T-helper 9 cell (primary cell): ENCODE measurements at places on chromosomes 7 and 10.

DNA sequence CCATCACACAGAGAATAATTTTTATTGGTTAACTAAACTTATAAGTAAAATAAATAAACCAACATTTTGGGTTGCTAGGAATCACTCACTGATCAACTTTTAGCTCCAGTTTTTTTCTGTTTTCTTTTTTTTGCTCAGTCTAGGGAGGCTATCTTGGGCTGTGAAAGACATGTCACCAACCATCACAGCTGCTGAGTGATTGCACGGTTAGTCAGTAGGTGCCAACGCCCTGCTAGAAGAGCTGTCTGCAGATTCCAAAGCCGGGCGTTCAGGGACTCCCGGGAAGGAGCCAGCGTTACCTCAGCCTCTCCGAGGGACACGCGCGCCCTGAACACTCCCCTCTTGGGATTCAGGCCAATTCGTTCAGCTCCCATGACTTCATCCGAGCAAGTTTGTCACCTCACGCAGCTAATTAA lies 604 bp upstream of the STAM start:
- DNase-seq: no peak

GRCh38 chr7:142853739-142854371 lies 1.0 kb upstream of the EPHB6 start:
- peak; percentile 49 for DNase-seq

GRCh38 chr7:34019301-34019790 lies 114.0 kb downstream of the BMPER start:
- DNase-seq: no peak

- DNase-seq: no peak
These were observed 197.8 kb upstream of the TCF7L2 start for GRCh38 chr10:112752288-112752687.

- DNase-seq: no peak
These were observed 168.4 kb upstream of the WNT16 start for GRCh38 chr7:121160150-121161008.

GRCh38 chr7:107661081-107661864 lies 645 bp downstream of the SLC26A4 start:
- peak; percentile 17 for DNase-seq

- no peak for DNase-seq
These were observed 4.0 kb downstream of the CREM start for GRCh38 chr10:35130663-35131062.

- no peak for DNase-seq
These were observed 50.5 kb upstream of the FOXK1 start for GRCh38 chr7:4631380-4632179.

DNA sequence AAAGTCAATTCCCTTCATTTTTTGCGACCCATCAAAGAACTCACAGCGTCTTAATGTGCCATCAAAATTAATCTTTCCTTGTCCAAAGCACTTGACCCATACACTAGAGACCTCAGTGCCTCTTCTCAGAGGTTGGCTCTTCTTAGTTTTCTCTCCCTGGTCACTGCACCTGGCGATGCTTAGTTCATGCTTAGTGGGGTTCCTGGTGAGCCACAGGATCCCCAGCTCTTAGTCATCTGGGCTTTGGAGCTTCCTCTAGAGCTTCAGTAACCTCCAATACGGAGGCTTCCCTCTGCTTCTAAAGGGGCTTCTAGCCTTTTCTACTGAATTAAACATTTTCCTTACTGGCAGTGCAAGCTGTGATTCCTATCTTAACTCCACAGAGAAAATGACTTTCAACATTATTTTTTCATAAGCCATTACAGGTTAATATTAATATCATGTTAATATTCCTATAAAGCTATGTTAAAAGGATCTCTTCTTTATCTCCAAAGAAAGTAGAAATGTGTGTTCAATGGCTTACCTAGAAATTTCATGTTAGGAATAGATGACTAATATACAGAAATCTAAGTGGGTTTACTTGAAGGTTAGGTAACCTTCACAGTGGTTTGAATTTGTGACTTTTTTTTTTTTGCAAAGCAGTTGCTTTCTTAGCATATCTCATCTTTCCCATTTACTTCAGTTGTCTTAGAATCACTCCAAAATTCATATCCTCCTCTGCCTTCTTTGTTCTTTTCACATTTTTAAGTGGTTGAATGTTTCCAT lies 295.2 kb downstream of the CAMK1D start:
- DNase-seq: no peak

DNA sequence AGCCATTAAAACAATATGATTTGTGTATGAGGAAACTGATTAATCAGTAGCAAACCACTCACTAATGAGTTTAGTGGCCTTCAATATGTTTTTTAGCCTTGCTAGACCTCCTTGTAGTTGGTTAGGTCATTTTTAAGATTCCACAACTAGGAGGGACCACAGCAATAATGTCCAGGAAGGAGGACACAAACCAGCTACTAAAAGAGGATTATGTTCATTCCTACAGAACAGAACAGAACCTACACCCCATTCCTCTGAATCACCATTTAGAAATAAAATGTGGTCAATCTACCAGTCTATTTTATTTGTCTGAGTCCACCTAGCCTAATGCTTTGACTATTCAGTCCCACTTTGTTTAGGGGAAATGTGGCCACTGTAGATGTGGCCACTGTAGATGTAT lies 226.3 kb downstream of the GLI3 start:
- no peak for DNase-seq

DNA sequence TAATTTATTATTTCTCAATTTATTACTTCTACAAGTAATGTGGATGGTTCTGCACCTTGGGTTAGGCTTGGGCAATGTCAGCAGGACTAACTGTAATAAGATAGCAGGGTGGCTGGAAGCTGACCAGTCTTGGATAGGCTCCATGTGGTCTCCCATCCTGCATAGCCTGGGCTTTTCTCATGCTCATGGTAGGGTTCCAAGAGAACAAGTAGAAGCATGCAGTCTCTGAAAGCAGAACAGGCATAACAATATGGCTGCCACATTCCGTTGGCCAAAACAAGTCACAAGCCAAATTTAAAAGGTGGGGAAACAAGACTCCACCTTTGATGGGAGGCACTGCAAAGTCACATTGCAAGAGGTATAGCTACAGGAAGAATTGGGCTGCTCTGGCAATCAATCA lies 98.6 kb upstream of the MDFIC start:
- DNase-seq: no peak

DNA sequence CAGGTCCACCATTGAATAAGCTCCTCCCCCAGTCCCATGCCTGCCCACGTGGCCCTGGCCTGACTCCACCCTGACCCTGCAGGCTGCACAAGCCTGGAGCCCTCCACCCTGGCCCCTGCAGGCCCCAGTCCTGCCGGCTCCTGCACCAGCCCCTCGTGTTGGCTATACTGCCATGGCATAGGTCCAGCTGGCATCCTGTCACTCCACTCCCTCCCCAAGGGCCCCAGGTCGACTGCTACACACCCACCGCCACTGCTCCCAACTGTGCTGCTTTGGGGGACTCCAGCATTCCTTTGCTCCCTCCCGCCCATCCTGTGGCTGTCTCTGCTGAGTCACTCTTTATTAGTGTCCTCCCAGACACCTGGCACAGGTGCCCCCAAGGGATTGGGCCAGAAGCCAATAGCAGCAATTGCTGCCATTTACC lies 32.4 kb upstream of the HSPA12A start:
- no peak for DNase-seq

DNA sequence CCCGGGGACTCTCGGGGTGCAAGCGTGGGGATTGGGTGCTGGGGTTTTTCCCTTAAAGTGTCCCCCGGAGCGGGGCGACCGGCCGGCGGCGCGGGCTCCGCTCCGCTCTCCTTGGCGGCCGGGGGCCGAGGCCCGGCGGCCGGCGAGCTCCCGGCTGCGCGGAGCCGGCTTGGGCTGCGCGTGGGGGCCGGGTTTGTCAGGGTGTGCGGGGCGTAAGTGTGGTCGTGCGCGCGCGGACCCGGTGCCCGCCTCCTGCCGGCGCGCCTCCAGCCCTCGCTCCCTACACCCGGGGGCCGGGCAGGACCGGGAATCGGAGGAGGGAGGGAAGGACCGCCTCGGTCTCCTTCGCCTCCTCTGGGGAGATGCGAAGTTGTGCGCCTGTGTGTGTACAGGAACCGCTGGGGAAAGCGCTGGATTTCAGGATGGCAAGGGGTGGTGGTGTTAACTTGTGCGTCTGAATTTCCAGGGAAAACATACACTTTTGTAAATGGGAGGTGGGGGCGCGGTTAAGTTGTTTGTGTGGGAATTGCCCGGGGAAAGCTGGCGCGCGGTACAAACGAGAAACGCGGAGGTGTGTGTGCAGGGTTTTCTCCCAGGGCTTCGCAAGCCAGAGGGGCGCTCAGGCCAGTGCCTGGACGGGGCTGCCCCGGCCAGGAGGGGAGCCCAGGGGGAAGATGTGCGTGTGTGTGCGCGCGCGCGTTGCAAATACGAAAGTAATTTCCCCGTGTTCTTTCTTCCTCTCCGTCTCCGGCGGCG lies 737 bp downstream of the ZMIZ1 start:
- peak; percentile 21 for DNase-seq

DNA sequence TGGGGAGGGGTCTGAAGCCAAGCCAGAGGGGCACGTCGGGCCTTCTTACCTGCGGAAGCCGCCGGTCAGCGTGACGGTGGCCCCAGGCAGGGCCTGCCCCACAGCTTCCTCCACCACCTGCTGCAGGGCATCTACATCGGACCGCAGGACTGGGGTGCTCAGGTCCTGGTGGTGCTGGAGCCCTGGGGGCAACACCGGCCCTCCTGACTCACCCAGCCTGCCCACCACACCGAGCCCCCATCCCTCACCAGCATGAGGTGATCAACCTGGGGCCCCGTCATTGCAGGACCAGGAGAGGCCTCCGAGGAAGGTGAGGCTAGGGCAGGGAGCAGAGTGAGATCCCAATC lies 8.0 kb downstream of the POLM start:
- no peak for DNase-seq

- no peak for DNase-seq
These were observed 626.3 kb upstream of the POT1 start for GRCh38 chr7:125555916-125556315.

DNA sequence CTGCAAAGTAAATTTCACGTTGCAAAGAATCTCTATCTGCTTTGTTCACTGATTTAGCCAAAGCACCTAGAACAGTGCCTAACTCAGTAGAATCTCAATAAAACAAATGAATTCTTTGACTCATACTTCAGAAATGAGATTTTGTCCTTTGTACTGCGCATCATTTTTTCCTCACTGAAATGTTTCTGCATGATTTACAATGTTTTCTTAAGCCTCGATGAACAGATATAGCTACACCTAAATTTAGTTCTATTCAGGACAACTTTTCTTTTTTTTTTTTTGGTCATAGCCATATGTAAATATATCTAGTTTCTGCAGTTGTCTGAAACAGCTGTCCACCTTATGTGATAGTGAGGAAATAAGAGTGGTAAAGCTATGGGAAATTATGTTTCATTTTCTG lies 15.3 kb downstream of the GNAT3 start:
- DNase-seq: no peak

GRCh38 chr7:143043391-143043790 lies 8.8 kb upstream of the OR6V1 start:
- no peak for DNase-seq

- DNase-seq: no peak
These were observed 39.9 kb downstream of the LRRC18 start for GRCh38 chr10:48899781-48900180.

DNA sequence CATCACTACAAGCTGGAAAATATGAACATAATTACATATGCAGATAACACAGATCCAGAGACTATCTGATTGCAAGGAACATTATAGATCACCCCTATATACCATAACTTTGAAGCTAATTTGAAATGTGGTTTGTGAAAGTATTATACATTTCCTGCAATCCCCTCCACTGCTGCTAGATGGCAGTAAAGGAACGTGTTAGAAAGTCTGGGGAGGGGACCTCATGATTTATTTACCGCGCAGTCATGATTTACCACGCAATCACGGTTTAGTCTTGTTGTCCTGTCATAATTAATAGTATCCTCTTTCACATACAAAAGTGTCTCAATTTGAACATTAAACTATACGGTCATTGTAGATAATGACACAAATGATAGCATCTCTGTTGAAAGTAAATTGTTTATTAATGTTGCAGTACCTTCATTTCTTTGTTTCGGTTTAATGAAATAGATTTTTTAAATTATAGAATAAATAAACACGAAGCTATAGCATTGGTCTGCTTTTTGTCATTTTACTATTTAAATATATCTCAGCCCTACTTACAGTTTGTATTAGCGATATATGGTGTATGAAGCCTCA lies 145.3 kb upstream of the PRSS1 start:
- DNase-seq: peak; percentile 43

DNA sequence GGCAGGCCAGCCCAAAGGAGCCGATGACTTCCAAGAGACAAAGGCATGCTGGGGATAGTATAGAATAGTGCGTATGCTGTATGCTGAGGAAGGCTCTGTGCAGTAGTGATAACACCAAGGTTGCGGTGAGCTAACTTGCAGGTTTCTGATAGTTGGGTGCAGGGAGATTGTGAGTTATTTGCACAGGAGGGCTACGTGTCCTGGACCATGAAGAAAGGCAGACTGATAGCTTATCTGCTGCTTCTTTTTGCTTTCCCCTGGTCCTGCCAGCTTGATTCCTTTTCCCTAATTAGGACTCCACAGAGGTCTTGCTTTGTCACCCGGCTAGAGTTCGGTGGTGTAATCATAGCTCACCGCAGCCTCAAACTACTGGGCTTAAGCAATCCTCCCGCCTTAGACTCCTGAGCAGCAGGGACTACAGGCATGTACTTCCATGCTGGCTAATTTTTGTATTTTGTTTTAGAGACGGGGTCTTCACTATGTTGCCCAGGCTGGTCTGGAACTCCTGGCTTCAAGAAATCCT lies 43.9 kb upstream of the ARHGAP12 start:
- DNase-seq: no peak

- DNase-seq: no peak
These were observed 26.4 kb downstream of the SLC35B4 start for GRCh38 chr7:134290286-134290685.

- DNase-seq: no peak
These were observed 31.8 kb downstream of the GSTO2 start for GRCh38 chr10:104300736-104301292.

GRCh38 chr7:28183627-28184026 lies 3.0 kb upstream of the JAZF1 start:
- DNase-seq: no peak

DNA sequence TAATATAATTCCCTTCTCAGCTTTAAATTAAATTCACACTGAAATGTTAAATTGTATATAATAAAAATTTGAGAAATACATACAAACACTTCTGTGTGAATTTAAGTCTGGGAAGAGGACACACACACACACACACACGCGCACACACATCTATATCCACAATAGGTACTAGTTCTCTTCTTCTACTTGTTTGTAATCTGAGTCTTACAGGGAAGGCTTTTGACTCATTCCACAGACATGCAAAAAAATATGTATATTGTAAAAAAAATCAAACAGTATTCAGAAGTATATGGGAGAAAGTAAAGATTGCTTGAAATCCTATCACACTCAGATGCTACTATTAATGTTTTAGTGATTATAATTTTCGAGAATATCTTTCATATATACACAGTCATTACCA lies 276.2 kb downstream of the MDFIC start:
- DNase-seq: no peak
